ENCODE measurements at places on chromosomes 3 and 15. TPM values are rescaled to one million over a fixed set of nuclear protein-coding genes. Genes with fewer than 3 reads are reported as not detected.

The ZNF619 gene
- 4.8 TPM for total RNA-seq

The NPAP1 gene
- total RNA-seq: not detected

The HDAC11 gene
- total RNA-seq: 31.9 TPM

DNA sequence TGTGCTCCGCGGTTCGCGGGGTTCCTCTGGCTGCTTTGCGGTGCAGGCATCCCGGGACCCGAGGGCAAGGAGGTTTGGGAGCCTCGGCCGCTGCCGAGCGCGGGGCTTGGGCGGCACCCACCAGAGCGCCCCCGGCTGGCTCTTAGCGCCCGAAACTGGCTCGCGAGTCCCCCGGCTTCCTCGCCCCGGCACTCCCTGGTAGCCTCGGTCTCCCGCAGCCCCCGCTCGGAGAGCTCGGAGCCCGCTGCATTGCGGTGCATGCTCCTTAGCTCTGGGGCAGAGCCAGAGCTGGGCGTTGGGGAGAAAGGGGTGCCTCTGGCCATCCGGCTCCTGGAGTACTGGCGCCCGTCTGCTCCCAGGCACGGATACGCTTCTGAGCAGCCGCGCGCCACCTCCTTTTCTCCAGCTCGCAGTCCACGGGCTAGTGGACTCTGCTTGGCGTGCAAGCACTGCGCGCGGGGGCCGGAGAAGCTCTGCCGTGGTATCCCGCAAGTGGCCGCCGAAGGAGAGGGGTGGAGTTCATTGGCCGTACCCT, 753 bp downstream of the EPHB1 start:
- DNase-seq: no peak

DNA sequence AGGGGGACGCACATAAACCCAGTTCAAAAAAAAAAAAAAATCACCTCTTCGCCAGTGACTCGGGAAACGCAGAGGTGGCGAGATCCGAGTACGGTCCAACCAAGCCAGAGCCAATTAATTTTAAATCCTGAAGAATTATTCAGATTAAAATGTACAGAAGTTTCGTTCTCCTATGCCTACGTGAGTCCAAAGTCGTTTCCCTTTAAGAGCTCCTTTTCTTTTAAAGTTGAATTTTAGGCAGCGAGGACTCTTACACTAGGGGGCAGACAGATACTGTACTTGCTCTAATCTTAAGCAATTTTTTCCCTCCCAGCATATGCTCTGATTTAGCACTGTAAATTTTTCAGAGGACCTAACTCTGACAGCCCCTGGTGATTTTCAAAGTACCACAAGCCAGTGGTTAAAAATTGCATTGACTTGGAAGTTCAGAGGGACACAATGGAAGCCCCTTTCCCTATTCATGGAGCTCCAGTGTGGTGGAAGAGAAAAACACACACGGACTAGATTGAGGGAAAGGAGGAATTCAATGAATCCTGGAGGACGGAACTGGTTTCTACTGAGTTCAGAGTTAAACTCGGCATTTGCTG, 3.3 kb upstream of the NR2F2 start:
- no peak for DNase-seq

- no peak for DNase-seq
Observed at GRCh38 chr3:115363071-115363470, 216.0 kb upstream of the ZBTB20 start.

DNA sequence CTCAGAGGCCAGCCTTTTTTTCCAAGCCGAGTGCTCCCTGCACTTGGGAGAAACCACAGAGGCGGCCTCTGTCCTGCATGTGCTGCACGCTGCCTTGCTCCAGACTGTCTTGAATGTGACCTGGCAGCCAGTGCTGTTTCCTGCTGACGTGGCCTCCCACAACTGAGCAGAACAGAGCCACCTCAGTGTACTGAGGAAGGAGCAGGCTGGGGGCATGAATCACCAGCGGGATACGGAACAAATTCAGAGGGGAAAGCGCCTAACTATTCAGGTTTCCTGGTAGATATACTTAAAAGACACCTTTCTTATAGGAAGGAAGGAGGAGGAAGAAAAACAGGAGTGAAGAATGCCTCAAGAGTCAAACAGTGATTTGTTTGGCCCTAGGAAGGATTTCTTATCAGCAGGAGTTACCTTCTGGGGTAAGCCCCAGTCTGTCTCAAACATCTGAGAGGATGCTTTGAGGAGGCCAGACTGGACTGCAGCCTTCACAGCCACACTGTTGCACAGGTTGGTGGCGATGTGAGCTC, 114.0 kb downstream of the FNDC3B start:
- DNase-seq: peak; percentile 92

The ITIH1 gene
- not detected for total RNA-seq

The XCR1 gene
- not detected for total RNA-seq

DNA sequence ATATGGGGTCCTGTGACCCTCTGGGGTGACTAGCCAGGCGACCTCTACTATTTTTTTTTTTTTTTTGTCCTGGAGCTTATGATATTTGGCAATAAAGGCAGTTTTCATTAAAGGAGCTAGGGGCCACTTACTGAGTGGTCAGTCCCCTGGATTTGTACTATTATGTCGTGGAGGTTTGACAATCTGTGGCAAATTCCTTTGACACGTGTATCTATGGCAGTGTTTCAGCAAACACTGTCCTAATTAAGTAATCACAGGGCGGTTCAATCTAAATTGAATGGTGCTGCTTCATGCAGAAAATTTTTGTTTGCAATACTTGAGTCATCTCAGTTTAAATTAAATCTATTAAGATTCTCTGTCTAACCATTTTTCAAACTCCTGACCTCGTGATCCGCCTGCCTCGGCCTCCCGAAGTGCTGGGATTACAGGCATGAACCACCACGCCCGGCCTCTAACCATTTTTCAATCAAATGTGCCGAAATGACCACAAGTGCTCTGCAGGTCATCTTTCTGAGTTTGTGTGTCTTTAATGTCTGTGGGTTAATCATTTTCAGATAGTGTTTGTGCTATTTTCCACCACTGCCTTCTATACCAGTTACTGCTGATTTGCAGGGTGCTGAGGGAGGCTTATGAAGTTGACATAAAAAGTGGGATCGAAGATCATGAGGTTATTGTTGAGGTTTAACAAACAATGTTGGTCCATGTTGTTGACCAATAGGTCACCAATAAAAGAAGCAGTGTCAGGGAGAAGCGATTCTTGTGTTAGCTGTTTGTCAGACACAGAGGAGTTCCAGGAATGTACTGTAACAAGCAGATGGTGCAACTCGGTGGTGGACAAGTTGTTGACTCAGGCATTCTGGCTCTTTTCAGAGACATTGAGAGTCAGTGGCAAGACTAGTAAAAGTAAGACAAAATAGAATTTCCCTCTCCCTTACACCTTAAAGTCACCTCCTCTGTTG, 18.6 kb upstream of the SLC2A2 start:
- no peak for DNase-seq
